ENCODE measurements at places on chromosomes 2 and 18.

DNA sequence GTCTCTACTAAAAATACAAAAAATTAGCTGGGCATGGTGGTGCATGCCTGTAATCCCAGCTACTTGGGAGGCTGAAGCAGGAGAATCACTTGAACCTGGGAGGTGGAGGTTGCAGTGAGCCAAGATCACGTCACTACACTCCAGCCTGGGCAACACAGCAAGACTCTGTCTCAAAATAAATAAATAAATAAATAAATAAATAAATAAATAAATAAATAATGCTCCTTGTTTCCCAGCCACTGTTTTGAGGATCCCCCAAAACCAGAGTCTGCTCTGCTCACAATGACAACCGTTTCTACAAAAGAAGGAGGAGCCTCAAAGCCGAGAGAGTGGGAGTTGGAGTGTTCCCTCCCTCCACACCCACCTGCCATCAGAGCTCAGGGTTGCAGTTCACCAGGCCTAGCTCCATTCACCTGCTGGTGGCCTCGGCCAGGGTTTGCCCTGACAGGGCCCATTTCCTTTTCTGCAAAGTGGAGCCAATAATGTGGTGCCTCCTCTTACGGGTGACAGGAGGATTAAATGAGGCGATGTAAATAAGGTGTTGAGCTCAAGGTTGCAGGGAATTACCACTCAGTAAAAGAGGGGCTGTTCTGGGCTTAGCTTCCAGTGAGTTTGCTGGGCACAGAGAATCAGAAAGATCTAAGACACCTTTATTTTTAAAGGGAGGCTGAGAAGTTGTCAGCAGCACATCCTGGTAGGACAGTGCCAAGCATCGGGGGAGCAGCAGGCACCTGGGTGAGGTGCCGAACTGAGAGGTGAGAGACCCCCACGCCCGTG lies 25.5 kb downstream of the CRACDL start:
- no peak for ATAC-seq

DNA sequence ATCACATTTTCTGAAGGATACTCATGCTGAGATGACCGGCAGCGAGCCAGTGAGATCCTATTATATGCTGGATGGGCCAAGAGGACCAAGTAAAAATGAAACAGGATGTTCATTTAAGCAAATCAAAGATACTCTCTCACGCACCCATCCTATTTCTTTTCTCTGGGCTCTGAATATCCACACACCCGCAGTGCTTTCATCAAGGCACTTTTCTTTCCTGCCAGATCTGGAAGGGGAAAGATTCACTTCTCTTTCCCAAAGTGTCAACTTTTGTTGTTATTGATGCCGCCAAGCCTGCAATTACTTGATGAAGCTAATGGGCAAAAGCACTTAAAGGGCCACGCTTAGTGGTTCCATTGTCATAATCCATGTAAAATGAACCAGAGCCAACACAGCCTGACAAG lies 191.9 kb upstream of the CHAC2 start:
- ATAC-seq, result no peak

GRCh38 chr2:241637018-241637794 lies at the start of the genes ATG4B and THAP4:
Gene ATG4B, plus strand, starts transcription at chr2:241637693. Its CDS starts 22 bp downstream, at chr2:241637715.
Gene THAP4, minus strand, starts transcription at chr2:241637158. Its CDS starts 141 bp downstream, at chr2:241637017.
- peak; percentile 76 for ATAC-seq

DNA sequence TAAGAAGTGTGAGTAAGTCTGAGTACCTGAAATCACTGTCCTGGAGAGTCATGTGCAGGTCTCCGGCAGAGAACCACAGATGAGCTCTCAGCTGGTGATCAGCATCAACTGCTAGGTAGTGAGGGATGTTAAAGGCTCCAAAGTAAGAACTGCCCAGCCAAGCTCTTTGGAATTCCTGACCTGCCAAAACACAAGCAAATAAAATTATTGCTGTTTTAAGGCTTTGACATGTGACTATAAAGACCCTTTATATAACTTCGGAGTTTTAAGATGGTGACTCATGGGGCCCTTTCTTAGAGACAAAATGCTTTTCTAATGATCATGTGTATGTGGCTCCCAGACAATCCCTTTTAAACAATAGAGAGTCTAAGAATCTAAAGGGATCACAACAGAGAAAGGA lies 855.7 kb downstream of the TRIB2 start:
- no peak for ATAC-seq

DNA sequence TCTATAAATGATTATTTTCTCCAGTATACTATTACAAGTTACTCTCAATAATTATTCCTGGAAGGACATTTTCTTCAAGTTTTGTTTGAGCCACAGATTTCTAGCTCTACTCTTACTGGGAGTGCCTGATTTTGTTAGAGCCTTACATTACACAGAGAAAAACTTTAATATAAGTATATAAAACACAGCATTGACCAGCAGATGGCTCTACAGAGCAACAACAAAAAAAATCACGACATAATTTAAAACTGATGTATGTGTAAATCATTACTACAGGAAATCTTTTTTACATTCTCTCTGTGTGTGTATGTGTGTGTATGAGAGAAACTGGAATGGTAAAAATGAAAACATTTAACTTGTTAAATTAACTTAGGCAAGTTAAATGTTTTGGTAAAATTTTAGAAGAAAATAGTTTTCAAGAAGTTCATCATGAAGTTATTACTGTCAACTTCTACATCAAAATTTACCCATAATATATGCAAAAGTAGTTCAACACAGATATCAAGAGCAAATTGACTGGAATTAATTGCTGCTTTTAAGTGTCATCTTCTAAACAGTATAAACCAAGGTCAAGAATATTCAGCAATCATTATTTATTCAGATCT lies 103.3 kb downstream of the MDH1 start:
- ATAC-seq, result no peak

DNA sequence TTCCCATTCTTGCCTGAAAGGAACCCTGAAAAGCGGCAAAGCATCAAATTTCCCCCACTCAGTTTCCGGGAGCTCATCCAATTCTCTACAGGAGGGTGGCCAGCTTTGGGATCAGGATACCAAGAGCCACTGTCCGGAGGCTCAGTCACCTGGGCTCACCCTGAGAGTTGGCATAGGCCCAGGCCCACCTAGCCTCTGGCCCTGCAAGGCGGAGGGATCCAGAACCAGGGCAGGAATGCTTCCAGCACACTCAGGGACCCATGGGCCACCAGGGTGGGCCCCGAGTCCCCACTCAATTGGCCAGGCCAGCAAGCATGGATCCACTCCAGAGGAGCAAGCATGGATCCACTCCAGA lies 432.9 kb upstream of the MYT1L start:
- peak; percentile 2 for ATAC-seq

DNA sequence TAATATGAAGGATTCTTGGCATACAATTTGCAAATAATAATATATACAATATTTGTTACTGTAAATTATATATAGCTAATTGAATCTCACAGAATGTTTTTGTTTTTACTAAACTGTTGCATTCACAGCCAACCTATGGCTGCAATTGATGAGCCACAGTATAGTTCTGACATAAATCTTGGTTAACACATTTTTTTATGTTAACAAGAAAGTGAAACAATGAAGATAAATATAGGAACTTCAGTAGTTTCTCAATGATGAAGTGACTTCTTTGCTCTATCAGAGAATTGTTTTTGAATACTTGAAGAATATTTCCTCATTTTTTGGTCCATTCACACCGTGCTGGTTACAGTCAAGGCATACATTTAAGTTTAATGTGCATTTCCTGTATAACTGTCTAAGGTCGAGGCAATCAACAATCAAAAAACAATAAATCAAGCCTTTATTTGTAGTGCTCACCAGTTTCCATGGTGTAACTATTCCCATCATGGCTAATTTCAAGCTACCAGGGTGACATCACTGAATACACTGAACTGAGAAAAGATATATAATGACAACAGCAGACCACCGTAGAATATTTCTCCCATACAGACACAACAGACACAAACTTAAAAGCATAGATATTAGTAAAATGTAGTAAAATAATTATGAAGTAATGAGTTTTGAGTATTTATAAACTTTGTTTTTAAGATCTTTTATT lies 12.9 kb upstream of the ETAA1 start:
- peak; percentile 64 for ATAC-seq

- peak; percentile 29 for ATAC-seq
Observed at GRCh38 chr2:148501545-148501944, 143.0 kb upstream of the EPC2 start.

GRCh38 chr18:47953471-47953931 lies 23.0 kb upstream of the SMAD2 start:
- ATAC-seq, result no peak

All from motor neuron (in vitro differentiated cells).